ENCODE measurements at places on chromosomes 4 and X.
A peak's percentile ranks its signal among the peaks of the same experiment; 100 is the strongest.

GRCh38 chr4:88230969-88231771, 53.2 kb downstream of the PPM1K start:
- peak; percentile 22 for DNase-seq

DNA sequence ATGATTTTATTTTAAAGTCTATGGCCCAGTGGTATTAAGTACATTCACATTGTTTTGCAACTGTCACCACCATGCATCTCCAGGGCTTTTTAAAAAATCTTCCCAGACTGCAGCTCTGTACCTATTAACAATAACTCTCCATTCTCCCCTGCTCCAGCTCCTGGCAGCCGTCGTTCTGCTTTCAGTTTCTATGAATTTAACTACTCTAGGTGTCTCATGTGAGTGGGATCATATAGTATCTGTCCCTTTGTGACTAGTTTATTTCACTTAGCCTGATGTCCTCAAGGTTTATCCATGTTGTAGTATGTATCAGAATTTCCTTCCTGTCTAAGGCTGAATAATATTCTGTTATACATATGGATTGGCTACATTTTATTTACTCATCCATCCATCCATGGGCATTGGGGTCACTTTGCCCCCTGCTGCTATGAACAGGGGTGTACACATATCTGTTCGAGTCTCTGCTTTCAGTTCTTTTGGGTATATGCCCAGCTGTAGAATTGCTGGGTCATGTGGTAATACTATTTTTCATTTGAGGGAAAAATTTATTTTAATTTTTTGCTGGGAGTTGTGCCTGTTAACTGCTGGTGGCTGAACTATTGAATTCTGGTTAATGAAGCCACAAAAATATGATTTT, 131.3 kb downstream of the ARHGAP10 start:
- peak; percentile 52 for DNase-seq

- no peak for DNase-seq
Measured at GRCh38 chrX:132639446-132639845, 150.6 kb upstream of the MBNL3 start.

GRCh38 chr4:107950746-107951540, 19.6 kb downstream of the CYP2U1 start:
- DNase-seq, result no peak
